ELF-1 (cell line): ENCODE measurements at places on chromosomes 12 and 14.

GRCh38 chr12:71476513-71476912 is 36.9 kb downstream of the LGR5 start:
- DNase-seq = no peak

DNA sequence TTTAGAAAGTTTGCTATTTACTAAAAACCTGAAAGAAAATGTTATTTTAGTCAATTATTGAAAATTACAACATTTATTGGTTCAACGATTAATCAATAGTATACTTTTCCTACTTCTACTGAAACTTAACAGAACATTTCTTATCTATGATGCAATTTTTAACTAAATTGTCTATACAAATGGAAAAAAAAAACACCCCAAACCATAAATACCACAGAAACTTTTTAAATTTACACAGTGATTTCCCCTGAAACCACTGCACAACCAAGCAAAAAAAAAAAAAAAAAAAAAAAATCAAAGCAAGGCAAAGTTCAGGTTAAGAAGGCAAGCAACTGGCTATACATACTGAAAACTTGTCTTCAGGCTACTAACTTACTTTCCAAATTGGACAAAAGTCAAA is 71.9 kb upstream of the POC1B start:
- DNase-seq = no peak

- no peak for DNase-seq
Measured at GRCh38 chr14:59363531-59364226, 101.5 kb downstream of the GPR135 start.

- peak; percentile 25 for DNase-seq
Measured at GRCh38 chr14:33364466-33364865, 425.8 kb downstream of the NPAS3 start.

GRCh38 chr12:85424581-85425348 is 144.7 kb downstream of the ALX1 start:
- DNase-seq = no peak

DNA sequence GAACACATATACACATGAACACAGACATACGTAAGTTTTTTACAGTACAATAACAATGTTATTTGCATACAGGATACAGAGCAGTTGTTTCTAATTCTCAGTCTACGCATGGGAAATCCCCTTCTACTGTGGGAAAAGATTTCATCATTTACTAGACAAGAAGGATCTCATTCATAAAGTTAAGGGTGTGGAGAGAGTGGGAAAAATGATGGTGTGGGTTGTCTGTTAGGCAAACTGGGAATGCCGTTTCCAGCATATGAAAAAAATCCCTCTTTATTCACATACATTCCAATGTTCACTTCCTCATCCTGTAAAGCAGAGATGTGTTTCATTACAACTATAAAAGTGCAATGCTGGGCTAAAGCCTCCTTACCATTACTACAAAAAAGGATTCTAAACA is 120.9 kb downstream of the SINHCAF start:
- no peak for DNase-seq
